Amygdala (tissue), 56 donors: ENCODE measurements at places on chromosomes 2 and 18.

- no peak for DNase-seq
Measured at GRCh38 chr18:58615140-58616132, 13.5 kb downstream of the ALPK2 start.

- DNase-seq: no peak
Measured at GRCh38 chr2:85783796-85784195, 30.0 kb downstream of the ATOH8 start.

DNA sequence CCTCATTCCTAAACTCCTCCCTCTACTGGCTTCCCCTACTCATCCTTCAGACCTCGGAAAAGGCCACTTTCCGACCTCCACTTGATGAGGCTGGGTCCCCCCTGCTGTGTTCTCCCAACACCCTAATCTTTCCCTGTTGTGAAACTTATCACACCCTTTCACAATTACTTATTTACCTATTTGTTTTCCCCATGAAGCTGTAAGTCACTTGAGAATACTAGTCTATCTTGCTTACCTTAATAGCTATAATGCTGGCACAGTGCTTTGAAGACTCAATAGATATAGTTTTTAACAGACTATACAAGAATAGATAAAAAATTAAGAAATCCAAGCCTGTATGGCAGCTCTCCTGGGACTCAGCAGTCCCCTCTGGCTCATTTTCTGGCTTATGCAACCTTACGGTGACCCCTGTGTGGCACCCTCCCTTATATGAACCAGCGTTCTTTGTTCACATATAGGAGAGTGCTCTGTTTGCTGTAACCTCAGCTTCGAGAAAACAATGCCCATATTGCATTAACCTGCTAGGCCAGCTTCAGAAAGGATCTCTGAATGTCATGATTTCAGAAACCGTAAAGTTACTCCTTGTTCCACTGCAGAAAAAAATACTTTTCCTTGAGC lies 220.4 kb upstream of the PKDCC start:
- no peak for DNase-seq

GRCh38 chr18:22411446-22411845 lies 6.3 kb downstream of the CTAGE1 start:
- DNase-seq: no peak

- no peak for DNase-seq
Measured at GRCh38 chr18:79897940-79898625, 53.4 kb downstream of the SLC66A2 start.

- no peak for DNase-seq
Measured at GRCh38 chr18:58024139-58024538, 19.9 kb upstream of the NEDD4L start.

GRCh38 chr18:46449499-46449898 lies 207.5 kb downstream of the LOXHD1 start:
- no peak for DNase-seq

DNA sequence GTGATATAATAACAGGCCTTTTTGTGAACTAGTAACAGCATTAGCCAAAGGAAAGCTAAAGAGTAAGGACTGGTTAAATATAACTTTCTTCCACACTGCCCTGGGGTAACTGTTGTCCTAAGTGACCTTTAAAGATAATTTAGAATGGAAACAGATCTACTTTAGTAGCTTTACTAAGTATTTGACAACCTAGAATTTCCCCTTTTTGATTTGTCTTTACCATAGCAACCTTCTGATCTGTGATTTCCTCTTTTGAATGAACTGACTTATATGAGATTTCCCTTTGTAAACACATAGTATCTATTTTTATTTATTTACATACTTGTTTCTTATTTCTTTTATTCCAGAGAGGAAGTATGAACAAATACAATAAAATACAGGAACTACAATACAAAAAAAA lies 10.5 kb upstream of the KLF7 start:
- no peak for DNase-seq

DNA sequence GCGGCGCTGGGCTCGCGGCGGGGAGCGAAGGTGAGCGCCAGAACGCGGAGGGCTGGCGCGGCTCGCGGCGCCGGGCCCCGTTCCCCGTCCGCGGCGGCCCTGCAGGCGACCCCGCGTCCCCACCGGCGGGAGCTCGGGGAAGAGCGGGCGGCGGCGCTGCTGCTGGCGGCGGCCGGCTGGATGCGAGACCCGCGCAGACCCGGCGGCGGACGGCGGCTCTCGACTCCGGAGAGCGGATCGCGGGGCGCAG lies 213 bp downstream of the DOK6 start:
- no peak for DNase-seq

DNA sequence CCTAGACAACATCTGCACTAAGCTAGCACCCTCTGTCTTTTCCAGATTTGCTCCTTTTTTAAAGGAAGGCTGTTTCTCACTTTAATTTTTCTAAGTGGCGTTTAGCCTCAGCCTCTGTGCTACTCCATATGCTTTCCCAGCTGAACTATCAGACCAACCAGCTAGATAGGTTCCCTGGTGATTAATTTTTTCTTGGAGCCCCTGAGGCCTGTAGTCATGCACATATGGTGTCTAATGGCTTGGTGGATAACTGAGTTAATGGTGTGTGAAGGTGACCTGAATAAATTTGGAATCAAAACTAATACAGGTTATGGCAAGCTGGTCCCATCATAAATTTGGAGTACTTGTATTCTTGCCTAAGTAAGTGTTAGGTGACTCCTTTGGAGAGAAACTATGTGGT lies 135.5 kb downstream of the MGAT5 start:
- no peak for DNase-seq
